ENCODE measurements at places on chromosomes 1 and 21.

GRCh38 chr1:215987092-215987875, 420.2 kb downstream of the KCTD3 start:
- DNase-seq: no peak

GRCh38 chr1:215744419-215744818, 177.3 kb downstream of the KCTD3 start:
- DNase-seq: no peak

DNA sequence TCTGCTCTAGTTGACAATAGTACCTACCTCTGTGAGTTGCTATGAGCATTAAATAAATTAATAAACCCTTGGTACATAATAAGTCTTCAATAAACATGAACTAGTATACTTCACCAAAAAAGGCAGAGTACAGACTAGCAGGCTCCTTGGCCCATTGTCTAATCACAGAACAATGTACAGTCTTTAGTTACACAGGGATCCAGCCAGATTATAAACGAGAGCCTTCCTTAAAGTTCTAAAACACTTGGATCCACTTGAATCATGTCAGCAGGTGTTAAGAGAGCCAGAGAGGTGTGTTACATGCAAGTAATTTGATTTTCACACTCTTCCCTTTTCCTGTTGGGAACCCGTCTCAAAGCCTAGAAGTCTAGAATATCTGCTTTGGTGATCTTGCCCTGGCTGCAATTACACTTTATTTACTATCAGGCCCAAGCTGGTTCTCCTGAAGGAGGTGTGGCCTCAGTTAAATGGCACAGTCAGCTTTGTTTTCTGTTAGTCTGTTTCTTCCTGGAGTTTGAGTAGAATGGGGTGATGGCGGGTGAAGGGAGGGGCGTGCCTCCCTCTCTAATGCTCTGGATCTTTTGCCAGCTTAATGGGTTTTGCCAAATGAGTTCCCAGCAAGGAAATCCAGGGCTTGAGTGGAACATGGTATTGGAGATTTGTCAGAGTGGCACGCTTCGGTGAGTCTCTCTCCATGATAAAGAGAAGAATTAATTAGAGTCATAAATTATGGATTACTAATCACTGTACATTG, 570.9 kb upstream of the CAMK1G start:
- no peak for DNase-seq

DNA sequence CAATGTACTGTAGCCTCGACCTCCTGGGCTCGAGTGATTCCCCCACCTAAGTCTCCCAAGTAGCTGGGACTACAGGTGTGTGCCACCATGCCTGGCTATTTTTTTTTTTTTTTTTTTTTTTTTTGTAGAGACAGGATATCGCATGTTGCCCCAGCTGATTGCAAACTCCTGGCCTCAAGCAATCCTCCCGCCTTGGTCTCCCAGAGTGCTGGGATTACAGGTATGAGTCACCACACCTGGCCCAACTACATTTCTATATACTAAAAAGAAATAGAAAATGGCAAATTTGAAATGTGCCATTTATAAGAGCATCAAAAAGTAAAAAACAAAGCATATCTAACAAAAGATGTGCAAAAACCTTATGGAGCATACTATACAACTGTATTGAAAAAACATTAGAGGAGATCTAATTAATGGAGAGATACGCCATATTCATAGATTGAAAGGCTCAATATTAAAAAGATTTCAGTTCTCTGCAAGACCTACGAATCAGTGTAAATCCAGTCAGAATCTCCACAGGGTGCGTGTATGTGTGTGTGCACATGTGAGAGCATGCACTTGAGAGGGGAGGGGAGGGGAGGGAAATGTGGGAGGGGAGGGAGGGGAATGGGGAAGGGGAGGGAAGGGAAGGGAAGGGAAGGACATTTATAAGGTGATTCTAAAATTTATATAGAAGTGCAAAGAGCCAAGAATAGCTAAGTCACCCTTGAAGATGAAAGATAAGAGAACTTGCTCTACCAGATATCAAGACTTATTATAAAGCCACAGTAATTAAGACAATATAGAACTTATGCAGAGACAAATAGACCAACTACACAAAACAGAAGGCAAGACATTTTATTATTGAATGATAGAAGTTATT, 15.5 kb upstream of the PADI4 start:
- DNase-seq: no peak

DNA sequence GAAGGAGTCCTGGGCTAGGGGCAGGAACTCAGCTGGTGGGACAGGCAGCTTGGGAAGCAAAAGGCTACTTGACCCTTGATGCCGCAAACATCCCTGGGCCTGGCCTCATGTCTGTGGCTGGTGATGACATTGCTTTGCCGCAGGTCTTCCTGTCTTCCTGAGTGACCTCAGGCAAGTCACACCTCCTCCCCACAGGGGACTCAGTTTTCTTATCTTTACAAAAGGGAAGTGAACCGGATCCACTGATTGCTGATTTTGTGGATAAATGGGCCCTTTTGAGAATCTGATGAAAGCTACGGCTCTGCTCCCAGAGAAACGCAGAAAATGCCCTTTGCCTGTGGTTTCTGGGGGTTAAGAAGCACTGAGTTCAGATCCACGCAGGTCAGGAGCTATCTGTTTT, 20.7 kb downstream of the PLOD1 start:
- no peak for DNase-seq

GRCh38 chr1:229440851-229441537, 7.1 kb upstream of the ACTA1 start:
- no peak for DNase-seq

DNA sequence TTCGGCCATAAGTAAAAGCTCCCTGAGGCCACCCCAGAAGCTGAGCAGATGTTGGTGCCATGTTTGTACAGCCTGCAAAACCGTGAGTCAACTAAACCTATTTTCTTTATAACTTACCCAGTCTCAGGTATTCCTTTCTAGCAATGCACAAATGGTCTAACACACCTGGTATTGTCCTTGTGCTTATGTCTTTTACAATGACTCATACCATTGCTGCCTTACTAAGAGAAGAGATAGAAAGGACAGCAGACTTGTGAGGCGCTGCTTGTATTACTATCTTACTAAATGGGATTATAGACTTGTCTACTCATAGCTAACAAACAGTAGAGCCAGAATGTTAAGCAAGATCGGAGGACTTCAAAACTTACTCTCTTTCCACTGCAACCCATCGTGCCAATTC, 18.5 kb upstream of the CYYR1 start:
- no peak for DNase-seq

DNA sequence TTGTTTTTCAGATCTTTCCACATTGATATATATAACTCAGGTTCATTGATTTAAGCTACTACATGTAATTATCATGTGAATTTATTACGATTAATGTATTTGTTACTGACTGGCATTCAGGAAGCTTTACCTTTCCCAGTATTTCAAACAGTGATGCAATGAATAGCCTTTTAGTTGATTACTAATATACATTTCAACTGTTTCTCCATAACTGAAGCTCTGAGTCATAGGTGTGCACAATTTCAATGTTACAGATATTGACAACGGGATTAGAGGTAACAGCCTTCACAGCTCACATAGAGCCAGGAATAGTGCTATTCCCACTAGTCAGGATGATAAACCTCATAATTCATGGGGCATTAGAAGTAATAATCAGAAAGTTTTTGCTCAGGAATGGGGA, 25.1 kb downstream of the RAVER2 start:
- no peak for DNase-seq

GRCh38 chr1:225945564-225945963, 4.5 kb upstream of the LEFTY2 start:
- DNase-seq: no peak

Data from femur (tissue), 1 donor.